ENCODE measurements at places on chromosomes 5 and 9. TPM values are rescaled to one million over a fixed set of nuclear protein-coding genes. Genes with fewer than 3 reads are reported as not detected.

The TRIO gene
- total RNA-seq = 61.9 TPM

The RGS7BP gene
- 2.0 TPM for total RNA-seq

The CCNO gene
- total RNA-seq = 1.6 TPM

The SHISAL2B gene
- total RNA-seq = 0.63 TPM

The PCDH1 gene
- 22.8 TPM for total RNA-seq

DNA sequence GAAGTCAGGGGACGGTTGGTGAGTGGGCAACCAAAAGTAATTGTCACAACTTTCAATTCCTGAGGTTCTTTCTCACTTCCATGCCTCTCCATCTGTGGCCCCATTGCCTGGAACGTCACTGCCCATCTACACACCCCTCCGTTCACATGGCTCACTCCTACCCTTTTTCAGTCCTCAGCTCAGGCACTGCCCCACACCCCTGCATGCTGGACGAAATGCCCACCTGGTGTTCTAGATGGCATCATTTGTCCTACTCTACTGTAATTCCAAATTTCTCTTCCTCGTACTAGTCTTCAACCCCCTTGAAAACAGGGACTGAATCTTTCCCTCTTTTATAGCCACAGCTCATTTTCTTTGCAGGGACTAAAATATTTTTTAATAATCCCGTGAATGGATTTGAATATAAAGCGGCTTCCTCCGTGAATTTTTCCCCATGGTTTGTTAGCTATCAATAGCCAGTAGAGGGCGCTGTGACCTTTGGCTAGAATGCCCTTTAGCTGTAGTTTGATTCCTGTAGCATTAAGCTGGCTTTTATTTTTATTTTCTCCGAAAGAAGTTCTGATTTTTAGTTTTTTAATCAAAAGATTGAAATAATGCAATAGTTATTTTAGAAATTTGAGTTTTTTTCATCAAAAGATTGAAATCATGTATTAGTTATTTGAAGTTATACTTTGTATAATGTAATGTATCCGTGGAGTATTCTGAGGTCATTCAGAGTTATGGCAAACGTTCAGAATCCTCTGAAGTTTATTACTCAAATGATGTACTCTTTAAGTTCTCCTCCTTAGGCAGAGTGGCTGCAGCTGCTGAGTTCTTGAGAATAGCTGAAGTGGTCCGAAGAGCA, 232.1 kb downstream of the SH3GL2 start:
- H3K4me3 ChIP-seq = no peak overlapping the region
- no peak for DNase-seq
- no peak overlapping the region for H3K27ac ChIP-seq

GRCh38 chr9:16866587-16866986, 3.9 kb downstream of the BNC2 start:
- no peak overlapping the region for H3K27ac ChIP-seq
- DNase-seq = no peak
- H3K4me3 ChIP-seq = peak overlapping the region; percentile 98
- peaks cover 25% of the 10 kb centered on the region for H3K27me3 ChIP-seq

GRCh38 chr9:15077946-15078729, 167.9 kb upstream of the FREM1 start:
- H3K27me3 ChIP-seq = no peaks in the 10 kb centered on the region
- no peak overlapping the region for H3K4me3 ChIP-seq
- no peaks in the 10 kb centered on the region for H3K36me3 ChIP-seq
- H3K4me1 ChIP-seq = no peaks in the 10 kb centered on the region
- no peak overlapping the region for H3K27ac ChIP-seq
- no peak for DNase-seq

DNA sequence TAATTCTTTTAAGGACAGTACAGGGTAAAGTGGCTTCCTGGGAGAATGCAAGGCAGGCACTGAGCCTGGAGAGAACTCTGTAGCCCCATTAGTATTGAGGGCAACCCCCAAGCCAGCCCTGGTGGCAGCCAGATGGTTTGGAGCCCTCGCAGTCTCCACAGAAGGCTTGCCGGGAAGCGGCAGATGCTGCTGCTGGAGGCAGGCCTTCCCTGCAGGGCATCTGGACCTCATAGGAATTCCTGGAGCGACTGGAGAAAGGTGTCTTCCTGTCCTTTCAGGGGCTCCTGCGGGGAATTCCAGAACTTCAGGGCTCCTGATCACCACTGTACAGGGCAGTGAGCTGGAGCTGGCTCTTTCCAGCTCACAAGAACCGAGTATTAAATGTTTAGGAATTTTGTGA, 167.5 kb downstream of the INSYN2B start:
- no peak overlapping the region for H3K4me3 ChIP-seq
- H3K27ac ChIP-seq = no peak overlapping the region
- H3K4me1 ChIP-seq = peaks cover 5% of the 10 kb centered on the region
- no peaks in the 10 kb centered on the region for H3K36me3 ChIP-seq
- no peak for DNase-seq

DNA sequence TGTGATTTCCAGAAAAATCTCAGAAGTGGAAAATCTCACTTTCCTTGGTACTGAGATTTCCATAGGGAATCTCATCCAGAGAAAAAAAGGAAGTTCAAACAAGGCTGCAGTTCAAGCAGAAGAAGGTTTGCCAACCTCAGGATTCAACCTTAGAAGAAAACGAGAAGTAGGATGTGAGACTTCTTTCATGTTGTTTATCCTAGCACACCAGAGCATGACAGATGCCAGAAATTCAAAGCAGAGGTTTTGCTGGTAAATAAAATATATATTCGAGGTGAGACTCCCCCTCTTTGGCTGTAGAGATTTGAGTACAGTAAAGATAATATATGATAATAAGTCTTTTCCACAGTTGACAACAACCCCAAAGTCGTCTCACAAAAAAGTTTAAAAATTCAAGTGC, 116.9 kb upstream of the SMC2 start:
- no peak overlapping the region for H3K4me3 ChIP-seq
- no peak overlapping the region for H3K27ac ChIP-seq
- no peaks in the 10 kb centered on the region for H3K27me3 ChIP-seq
- no peak for DNase-seq

- no peaks in the 10 kb centered on the region for H3K36me3 ChIP-seq
- H3K4me3 ChIP-seq = no peak overlapping the region
- no peaks in the 10 kb centered on the region for H3K27me3 ChIP-seq
- H3K4me1 ChIP-seq = peaks cover 26% of the 10 kb centered on the region
Measured at GRCh38 chr9:106419829-106420228, 443.1 kb upstream of the ZNF462 start.

GRCh38 chr9:93093127-93093876, 2.7 kb upstream of the CARD19 start:
- H3K36me3 ChIP-seq = no peaks in the 10 kb centered on the region
- H3K27me3 ChIP-seq = no peaks in the 10 kb centered on the region
- H3K27ac ChIP-seq = peak overlapping the region; percentile 90
- H3K4me3 ChIP-seq = peak overlapping the region; percentile 50
- no peak for DNase-seq
- H3K4me1 ChIP-seq = peaks cover 42% of the 10 kb centered on the region

- DNase-seq = no peak
- no peak overlapping the region for H3K27ac ChIP-seq
- peaks cover 5% of the 10 kb centered on the region for H3K4me1 ChIP-seq
- no peak overlapping the region for H3K4me3 ChIP-seq
- H3K36me3 ChIP-seq = no peaks in the 10 kb centered on the region
Measured at GRCh38 chr5:14937254-14937653, 65.7 kb upstream of the ANKH start.

GRCh38 chr9:1454616-1455347, 404.6 kb downstream of the DMRT2 start:
- H3K27ac ChIP-seq = no peak overlapping the region
- H3K4me1 ChIP-seq = peaks cover 20% of the 10 kb centered on the region
- DNase-seq = no peak
- no peaks in the 10 kb centered on the region for H3K36me3 ChIP-seq

DNA sequence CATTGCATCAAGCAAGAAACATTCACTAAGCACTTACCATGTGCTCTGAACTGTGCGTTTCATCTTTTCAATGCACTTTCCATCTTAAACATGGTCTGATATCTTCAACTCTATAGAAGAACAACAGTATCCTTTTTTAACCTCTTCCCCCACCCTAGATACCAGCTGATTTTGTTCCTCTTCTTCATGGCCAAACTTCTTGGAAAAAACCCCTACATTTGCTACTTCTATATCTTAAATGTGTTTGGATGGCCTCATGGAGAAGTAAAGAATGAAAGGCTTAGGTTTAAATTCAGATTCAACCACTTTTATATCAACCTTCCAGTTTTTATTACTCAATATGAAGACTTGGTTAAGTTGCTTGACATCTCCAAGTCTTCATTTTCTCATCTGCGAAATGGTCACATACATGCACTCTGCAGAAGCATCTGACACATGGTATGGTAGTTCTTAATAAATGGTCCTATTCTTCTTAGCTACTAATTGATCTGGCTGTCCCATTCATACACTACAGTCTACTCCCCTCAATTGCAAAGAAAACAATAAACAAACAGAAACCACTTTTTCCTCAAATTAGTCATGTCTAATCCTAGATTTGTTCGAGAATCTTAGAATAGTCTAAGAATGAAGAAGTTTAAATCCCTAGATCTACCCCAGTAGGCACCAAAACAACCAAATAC, 59.4 kb downstream of the FYB1 start:
- no peak overlapping the region for H3K27ac ChIP-seq
- peaks cover 8% of the 10 kb centered on the region for H3K27me3 ChIP-seq
- H3K4me1 ChIP-seq = peaks cover 4% of the 10 kb centered on the region
- H3K36me3 ChIP-seq = no peaks in the 10 kb centered on the region

DNA sequence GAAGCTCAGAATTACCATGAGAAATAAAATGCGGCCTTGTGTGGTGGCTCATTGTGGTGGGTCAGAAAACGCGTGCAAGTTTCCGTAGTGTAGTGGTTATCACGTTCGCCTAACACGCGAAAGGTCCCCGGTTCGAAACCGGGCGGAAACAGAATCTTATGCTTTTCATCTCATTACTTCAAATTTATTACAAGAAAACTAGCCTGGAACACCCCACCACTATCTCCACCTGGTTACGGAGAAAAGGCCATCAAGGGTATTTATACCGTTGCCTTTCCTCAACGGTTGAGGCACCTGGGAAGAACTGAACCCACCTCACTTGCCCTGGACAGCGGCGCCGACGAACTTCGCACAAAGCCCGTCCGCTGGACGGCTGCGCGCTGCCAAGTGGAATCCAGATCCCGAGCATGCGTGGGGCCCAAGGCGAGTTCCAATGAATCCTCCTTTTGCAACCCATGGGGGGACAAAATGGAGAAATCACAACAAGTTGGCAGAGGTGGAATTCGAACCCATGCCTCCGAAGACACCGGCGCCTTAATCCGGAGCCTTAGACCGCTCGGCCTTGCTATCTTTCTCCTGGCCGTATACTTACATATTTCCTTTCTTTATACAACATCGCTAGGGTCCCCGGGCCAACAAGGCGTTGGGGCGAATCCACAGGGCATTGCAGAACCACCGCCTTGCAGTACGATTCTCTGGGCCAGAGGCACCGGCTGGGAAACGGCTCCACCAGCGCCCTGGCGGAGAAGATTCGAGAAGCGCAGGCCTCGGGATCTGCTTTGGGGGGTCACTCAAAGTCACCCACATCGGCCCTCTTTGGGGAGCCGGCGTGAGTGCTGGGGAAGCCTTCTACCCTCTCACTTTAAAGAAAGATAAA, 16.9 kb downstream of the OR2V2 start:
- peaks cover 3% of the 10 kb centered on the region for H3K36me3 ChIP-seq
- peaks cover 78% of the 10 kb centered on the region for H3K27me3 ChIP-seq

All from type B pancreatic cell (in vitro differentiated cells).